ENCODE measurements at places on chromosomes 2 and 18.

DNA sequence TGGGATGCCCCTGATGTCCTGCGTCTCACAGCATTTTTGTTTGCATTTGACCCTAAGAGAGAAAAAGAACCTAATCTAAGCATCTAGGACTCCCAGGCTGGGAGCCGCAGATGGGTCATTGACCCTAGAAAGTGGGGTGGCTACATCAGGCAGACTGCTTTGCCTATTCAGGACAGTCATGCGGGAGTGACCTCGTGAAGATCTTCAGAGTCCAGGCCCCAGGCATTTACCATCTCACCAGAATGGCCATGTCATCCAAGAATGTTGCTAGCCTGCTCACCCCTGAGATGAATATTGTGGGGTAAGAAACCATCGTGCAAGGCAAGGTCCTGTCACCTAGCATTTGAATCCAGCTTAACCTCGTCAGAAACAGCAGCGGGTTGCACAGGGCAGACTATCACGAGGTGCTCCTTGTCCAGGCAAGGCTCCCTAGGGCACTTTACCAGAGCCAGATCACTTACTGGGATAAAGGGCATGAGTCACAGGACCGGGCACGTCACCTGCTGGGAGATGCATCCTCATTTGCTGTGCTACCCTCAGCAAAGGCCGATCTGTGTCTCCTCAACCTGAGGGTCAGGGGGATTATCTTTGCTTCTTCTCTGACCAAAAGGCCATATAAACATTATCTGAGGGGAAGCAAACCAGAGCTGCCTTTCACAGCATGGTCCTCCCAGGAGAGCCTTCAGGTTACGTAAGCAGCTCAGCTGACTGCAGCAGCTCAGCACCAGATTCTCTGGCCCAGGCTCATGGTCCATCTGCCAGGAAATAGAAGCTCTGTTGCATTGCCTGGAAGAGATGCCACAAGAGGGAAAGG, 162.3 kb downstream of the ACKR3 start:
- no peak for DNase-seq

DNA sequence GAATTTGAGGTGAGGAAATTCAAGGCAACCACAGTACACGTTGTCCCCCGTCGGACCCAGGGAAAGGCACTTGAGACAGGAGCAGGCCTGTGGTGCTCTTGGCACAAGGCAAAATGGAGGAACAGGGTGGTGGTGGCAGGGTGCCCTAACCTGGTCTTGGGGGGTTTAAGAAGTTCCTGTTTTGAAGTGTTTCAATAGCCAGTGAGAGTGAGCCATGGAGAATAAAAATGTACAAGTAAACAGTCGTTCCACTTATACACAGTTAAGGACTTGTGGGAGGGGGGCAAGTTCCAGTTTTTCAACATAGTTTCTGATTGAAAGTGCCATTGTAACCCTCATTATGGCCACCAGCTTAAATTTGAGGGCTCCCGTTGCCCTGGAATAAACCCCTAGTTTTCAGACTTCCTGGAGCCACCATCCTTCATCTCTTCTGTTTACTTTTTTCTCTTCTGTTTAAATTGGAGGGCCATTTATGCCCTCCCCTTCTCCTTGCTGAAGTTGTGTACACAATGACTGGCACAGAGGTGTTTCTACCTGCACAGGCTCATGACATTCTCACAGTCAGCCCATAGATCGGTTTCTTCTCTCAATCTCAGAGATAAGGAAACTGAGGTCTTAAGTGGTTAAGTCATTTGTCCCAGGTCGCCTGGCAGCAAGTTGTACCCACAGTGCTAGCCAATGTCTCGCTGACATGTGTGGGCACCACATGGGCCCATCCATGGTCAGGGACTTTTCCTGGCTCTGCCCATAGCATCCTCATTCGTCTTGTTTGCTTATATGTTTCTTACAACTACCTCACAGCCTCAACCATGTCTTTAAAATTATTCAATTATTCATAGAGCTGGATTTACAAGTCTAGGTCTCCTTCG, 66.0 kb upstream of the ST3GAL5 start:
- no peak for DNase-seq

DNA sequence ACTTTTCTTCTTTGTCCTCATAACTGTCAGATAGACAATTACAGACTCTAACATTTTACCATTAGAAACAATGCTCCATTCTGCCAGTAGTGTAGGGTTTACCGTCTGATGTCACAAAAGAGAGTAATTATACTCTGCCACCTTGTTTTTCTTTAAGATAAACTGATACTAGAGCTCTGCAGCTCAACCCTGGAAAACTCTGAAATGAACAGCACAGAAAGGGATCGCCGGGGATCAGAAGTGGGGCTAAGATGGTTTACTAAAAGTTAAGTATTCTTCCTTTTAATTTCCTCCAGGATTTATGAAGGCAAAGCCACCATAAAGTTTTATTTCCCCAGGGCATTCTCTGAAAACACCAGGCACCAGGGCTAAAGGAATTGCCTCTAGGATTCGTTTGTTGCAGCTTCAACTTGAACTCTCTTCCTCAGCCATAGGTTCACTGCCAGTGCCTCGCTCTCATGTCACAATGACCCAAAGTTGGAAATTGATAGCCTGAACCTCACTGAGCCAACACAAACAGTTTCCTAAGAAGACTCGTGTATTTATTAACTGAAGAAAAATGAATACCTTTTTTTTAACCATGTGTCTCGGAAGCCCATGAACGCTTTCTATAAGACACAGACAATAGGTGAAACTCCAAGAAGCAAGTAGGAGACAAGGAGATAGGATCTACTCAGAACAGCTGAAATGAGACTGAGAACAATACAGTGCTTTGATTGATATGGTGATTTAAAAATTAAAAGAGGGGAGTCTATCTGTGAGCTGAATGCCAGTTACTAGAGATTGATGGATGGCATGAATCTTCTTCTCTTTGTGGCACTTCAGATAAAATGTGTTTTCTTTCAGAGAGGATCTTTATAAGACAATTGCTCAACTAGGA, 121.5 kb upstream of the SPATS2L start:
- DNase-seq, result no peak

- no peak for DNase-seq
Observed at GRCh38 chr2:190891372-190891771, 10.8 kb downstream of the GLS start.

DNA sequence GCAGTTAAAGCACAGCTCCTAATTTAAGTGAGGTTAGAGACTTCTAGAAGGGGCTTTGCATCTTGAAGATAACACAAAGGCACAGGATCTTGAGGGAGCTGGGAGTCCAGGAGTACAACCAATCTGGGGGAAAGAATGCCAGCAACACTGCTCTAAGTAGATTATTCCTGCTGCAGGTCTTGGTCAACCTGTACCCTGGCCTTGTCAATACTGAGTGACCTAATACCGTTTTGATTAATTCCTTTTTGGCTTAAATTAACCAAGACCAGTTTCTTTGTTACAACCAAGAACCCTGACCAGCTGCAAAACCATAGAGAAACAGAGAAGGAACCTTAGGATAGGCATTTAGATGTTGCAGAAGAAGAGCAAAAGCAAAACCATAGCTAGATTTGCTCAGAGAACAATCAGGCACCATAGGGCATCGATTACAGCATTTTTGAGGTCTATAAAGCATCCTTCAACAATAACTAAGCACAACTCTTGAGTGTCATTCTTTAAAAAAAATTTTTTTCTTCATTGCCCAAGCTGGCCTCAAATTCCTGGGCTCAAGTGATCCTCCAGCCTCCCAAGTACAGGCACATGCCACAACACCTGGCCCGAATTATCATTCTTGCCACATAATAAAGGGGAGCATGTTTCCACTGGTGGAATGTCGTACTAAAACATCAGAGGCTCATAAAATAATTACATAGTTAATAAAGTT, 6.3 kb downstream of the STARD7 start:
- no peak for DNase-seq

- no peak for DNase-seq
Observed at GRCh38 chr2:43305517-43305916, 79.1 kb upstream of the ZFP36L2 start.

Measured in stimulated activated CD4-positive, alpha-beta T cell treated with anti-CD3 and anti-CD28 coated beads, TNF-alpha, amount 100 ng/mL, for 48 hours (primary cell).